Cerebellum (tissue), 4 donors: ENCODE measurements at places on chromosomes 2 and 18. TPM values are rescaled to one million over a fixed set of nuclear protein-coding genes. Genes with fewer than 3 reads are reported as not detected.
A peak's percentile ranks its signal among the peaks of the same experiment; 100 is the strongest.

Gene GATA6
- 0.54 TPM for total RNA-seq

Gene UNC80
- 34.8 TPM for total RNA-seq

Gene CFAP221
- 5.6 TPM for total RNA-seq

- no peak for DNase-seq
Measured at GRCh38 chr2:112614201-112614840, 29.9 kb downstream of the CHCHD5 start.

Gene TRIB2
- total RNA-seq, result 146 TPM

GRCh38 chr2:235291461-235291860 lies 202.4 kb upstream of the AGAP1 start:
- no peak for DNase-seq

DNA sequence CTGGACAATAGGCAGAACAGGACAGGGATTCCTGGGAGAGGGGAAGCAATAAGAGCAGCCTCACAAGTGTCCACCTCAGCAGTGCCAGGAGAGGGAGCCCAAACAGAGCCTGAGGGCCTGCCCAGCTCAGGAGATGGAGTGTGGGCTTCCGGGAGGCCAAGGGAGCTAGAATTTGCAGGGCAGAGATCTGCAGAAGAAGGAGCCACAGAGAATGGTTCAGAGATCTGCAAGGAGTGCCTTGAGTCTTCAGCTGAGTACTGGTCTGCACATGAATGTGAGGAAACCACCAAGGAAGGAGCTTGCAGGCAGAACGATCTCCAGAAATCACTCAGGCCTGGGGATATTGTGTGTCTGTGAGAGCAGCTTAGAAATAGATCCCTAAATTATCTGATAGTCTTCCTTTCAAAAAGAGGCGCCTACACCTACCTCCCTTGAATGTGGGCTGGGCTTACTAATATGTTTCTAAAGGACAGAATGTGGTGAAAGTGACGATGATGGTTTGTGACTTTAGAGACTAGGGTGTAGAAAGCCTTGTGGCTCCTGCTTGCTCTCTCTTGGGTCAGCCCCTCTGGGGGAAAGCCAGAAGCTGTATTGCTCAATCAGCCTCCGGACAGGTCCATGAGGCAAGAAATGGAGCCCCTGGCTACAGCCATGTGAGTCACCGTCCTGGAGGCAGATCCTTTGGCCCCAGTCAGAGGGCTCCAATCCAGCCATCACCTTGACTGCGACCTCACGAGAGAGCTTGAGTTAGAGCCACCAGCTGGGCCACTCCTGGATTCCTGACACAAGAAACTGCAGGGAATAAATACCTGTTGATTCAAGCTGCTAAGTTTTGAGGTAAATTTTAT lies 7.6 kb upstream of the LPIN1 start:
- peak; percentile 33 for DNase-seq

Gene CCDC85A
- 25.3 TPM for total RNA-seq
